ENCODE measurements at places on chromosomes 5 and 9. TPM values are rescaled to one million over a fixed set of nuclear protein-coding genes. Genes with fewer than 3 reads are reported as not detected.
A peak's percentile ranks its signal among the peaks of the same experiment; 100 is the strongest.

Gene GABRA1
- not detected for total RNA-seq

Gene SLC34A3
- total RNA-seq, result not detected

Gene LAMC3
- total RNA-seq, result 0.20 TPM

Gene SIGMAR1
- 22.5 TPM for total RNA-seq

DNA sequence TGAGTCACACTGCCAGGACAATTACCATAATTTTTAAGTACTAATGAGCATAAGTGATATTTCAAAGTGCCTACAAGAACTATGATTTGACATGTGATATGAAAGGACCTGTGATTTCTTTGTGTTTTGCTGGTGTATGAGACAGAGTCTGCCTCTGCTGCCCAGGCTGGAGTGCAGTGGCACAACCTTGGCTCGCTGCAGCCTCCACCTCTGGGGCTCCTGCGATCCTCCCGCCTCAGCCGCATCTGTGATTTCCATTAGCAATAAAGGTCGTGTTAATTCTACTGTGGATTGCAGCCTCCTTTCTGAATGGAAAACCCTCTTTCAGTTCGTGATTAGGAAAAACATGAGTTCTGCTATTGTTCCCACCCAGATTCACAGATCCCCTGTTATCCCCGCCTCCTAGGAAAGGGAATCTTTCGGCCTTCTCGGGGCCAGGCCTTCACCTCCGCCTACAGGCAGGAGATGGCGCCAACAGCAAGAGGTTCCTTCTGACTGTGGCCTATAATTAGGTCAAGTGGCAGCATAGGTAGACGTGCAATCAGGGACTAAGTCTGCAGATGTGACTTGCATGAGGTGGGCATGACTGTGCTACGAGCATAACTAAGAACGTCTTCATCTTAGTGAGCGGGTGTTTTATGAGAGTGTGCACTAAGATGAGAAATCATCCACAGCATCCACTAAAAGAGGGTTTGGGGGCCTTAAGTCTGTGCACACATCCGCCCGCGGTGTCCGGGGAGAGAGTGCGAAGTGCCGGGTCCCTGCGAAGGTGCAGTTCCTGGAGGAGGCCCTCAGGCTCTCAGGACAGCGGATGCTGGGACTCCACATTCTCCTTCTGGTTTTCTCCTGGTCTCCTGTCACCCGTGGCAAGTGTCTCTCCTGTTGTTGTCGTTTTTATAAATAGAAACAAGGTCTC is 23.1 kb downstream of the TRIM7 start:
- DNase-seq, result peak; percentile 68

DNA sequence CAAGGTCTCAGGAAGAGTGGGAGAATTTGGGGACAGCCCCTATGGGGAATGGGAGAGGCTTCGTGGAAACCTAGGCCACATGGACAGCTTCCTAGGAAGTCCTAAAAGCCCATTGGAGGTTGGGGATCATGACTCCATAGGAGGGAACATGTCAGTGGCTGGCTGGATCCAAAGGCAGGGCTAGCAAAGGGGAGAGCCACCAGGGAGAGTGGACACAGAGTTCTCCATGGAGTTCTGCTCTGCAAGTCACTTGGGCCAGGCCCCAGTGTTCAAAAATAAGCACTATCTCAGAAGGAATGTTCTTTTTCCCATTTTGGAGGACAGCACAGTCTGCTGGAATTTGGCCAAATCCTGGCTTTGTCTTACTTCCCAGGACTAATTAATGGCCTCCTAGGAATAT is 140.6 kb upstream of the RAD23B start:
- DNase-seq, result peak; percentile 6

DNA sequence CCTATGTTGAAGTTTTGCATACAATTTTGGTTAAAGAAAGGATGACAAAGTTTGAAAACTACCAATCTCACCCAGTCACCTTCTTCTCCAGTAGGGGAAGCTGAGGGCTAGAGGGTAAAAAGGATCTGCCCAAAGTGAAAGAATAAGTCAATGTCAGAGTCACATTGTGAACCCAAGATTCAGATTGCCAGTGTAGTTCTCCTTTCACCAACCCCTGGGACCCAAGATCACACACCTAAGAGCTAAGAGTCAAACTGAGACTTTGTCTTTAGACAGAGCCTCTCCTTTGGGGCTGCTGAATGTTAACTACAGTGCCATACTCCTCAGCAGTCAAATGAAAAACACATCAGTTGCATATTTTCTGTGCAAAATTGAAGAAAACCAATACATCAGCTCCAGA is 210.6 kb downstream of the ATP10B start:
- no peak for DNase-seq

GRCh38 chr5:74587890-74588289 is 52.6 kb downstream of the ENC1 start:
- DNase-seq, result no peak

- DNase-seq, result no peak
Measured at GRCh38 chr9:96107436-96107835, 194.5 kb downstream of the HSD17B3 start.
